Substantia nigra (tissue), 51 donors: ENCODE measurements at places on chromosomes 16 and 17.

GRCh38 chr16:89525146-89525913 lies 17.1 kb downstream of the SPG7 start:
- no peak for DNase-seq

DNA sequence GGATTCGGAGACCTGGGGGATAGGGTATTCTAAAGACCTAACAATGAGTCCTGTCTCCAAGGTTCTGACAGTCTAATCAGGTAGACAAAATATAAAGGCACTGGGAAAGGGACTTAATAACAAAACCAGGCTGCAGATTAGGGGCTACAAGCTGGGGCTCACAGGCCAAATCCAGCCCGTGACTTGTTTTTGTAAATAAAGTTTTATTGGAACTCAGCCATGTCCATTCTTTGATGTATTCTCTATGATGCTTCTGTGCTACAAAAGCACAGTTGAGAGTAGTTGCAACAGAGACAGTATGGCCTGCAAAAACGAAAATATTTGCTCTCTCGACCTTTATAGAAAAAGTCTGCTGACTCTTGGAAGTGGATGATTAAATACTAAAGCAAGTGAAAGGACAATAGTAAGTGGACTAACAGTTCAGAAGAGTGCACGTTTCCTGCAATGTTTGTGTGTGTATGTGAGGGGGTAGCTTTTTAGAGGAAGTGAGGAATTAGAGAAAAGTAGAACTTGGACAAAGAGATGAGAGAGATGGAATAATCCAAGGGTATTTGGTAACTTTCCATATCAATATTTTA lies 115.4 kb upstream of the ZFHX3 start:
- no peak for DNase-seq

DNA sequence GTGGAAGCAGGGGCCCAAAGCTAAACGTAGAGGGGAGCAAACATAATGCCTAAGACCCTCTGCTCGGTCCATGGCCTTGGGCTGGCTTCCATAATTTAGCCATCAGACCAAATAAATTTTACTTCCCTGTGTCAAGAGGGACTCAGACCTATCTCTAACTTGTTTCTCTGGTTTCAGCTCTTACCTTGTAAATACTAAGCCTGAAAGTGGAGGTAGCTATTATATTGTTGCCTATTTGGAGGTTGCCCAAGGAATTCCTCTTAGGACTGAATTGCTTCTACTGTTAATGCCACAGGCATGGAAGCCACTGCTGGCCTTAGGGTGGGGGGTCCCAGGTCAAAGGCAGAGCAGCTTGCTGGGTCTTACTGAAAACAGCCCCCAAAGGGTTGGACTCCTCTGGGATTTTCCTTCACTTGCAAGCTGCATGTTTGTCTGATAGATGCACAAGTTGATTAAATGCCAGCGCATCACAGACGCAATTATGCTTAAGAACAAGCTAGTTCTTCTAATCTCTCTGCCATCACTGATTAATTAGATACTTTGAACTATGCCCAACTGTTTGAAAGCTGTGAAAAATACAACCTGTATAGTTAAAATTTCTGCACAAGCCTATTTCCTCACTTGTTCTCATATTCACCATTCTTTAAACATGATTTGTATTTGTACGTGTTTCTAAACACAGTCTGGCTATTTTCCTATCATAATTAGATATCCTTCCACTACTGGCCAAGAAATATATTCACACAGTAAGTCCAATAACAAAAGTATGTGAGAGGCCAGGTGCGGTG lies 67.9 kb upstream of the HAS3 start:
- no peak for DNase-seq

- DNase-seq: no peak
Observed at GRCh38 chr16:4064950-4065352, 51.3 kb downstream of the ADCY9 start.

DNA sequence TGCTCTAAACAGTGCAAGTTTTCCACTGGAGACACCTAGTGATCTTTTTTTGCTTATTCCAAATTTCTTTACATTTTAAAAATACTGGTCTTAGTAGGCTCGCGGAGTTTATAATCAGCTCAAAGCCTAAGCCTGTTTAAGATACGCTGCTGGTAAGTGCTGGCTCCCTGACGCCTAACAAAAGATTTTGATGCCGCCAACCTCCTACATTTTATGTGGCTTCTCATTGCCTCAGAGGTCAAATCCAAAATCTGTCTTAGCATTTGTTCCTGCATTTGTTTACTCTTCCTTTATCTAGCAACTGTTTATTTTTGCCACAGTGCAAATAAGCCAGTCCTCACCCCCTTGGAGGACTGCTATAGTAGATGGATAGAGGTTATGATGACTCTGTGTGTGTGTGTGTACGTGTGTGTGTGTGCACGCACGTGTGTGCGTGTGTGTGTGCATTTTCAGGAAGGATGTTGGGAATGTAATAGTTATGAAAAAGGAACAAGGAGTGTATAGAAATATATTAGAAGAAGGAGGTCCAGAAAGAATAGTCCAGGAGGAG lies 24.8 kb downstream of the HS3ST3B1 start:
- DNase-seq: no peak
